ENCODE measurements at places on chromosomes 3 and 15. TPM values are rescaled to one million over a fixed set of nuclear protein-coding genes. Genes with fewer than 3 reads are reported as not detected.

SLC12A1 gene
- polyA plus RNA-seq = not detected

CPNE9 gene
- 0.03 TPM for polyA plus RNA-seq

GRCh38 chr15:74200412-74200815 is 2.2 kb downstream of the STRA6 start:
- peak; percentile 35 for DNase-seq

GRCh38 chr3:18901571-18901970 is 246.7 kb upstream of the KCNH8 start:
- DNase-seq = no peak

GRCh38 chr15:96296264-96296663 is 34.2 kb upstream of the NR2F2 start:
- no peak for DNase-seq

GRCh38 chr15:77066971-77067690 is 3.8 kb downstream of the TSPAN3 start:
- DNase-seq = no peak

- no peak for DNase-seq
These were observed 115.1 kb downstream of the TAFA4 start for GRCh38 chr3:68817243-68817642.

DNA sequence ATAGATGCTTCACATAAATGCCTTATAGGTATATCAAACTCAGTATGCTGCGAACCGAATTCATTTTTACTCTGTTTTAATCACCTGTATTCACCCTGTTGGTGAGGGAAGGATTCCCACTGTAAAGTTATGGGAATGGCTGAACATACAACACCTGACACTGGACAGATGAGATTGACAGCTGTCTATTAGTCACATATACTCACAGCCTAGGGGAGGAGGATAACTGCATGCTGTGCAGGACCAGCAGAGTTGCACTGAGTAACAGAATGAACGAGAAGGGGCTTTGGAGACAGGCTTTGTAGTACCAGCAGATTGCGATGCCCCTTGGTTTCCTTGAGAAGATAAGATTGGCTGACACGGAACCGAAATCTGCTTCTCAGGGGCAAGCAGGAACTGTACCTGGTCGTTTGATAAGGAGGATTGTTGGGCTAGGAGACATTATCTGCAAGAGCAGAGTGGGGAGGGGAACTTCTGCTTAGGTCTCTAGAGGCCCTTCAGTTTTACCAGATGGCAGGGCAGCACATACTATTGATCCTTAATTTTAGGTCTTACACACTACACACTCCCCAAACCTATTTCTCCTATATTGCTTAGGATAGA is 43.5 kb upstream of the SLC22A13 start:
- DNase-seq = no peak

DNA sequence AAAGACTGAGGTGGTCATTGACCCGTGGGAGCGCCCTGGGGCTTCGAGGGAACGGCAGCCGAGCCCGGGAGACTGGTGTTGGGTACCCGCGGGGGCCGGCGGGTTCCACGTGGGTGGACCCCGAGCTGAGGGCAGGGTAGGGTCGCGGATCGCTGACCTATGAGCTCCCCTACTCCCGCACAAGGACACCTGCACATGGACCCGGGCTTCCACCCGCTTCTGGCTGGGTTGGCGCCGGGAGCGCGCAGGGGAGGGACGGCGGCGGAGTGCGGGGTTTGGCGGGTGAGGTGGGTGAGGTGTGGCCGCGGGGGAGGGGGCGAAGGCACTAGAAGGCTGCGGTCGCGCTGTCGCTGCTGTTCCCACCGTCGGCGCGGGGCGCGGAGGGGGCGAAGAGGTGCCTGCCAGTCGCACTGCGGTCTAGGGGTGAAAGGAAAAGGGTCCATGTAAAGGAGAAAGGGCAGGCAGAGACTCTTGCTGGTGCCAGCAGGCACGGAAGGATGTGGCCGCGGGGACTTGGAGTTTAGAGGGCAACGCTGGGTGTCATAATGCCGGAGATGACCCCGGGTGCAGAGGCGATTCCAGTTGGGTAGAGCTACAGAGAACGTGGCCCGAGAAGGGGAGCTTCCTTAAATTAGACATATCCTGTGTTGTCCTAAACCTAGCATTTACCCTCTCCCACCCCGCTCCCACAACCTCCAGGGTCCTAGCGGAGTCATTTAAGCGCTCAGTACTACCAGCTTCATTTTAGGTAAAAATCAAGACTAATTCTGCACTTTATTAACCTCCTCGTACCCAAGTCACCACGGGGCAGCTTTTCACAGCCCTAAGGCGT is 245.9 kb upstream of the TOPAZ1 start:
- peak; percentile 63 for DNase-seq

GRCh38 chr3:144516026-144516425 is 544.4 kb downstream of the DIPK2A start:
- DNase-seq = no peak

DNA sequence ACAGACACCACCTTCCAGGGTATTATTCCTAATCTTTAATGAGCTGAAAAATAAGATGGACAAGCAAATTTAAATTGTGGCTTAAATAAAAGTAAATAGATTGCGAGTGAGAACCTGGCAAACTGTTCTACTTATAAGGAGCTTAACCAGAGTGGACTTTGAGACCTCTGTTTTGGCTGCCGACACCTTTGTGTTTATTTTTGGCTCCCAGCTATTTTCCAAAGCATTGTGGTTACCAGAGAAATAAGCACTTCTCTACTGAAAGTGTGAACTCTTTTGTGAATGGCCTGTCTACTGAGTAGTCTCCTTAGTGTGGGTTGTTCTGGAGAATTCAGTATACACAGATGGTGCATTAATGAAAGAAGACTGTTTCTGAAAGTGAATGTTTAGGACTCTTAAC is 109.4 kb downstream of the ATP8B4 start:
- DNase-seq = no peak

DNA sequence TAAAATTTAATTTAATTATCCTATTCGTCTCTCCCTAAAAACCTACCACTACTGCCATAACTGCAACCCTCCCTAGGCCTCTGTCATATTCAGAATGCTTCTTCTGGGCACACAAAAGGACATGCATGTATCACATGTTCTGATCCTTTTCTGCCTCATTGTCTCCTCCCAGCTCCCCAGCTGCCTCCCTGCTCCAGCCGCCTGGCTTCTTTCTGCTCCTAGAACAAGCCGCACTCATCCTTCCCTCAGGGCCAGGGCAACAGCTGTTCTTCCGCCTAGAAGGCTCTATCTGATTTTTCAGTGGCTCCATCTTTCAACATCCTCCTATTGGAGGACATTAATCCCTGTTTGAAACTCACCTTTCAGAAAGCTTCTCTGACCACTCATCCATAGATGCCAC is 38.6 kb downstream of the TMED3 start:
- peak; percentile 33 for DNase-seq

DNA sequence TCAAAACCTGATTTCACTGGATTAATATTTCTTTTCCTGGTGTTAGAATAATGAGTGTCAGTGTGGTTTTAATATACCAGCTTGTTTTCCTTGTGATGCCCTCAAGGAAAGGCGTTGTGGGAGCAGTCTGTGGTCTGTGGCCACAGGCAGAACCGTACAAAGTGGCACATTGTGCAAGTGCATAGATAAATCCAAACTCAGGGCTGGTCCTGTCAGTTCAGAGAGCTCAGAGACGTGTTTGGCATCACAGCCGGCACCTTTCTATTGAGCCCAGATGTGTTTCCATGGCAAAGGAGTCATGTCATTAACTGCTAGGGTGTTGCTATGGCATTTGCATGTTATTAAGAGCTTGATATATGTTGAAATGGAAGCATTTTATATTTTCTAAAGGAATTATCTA is 289.9 kb upstream of the RASGRP1 start:
- no peak for DNase-seq

PFN2 gene
- 851 TPM for polyA plus RNA-seq

- DNase-seq = no peak
These were observed 3.3 kb downstream of the SRGAP3 start for GRCh38 chr3:9246189-9246588.

DNA sequence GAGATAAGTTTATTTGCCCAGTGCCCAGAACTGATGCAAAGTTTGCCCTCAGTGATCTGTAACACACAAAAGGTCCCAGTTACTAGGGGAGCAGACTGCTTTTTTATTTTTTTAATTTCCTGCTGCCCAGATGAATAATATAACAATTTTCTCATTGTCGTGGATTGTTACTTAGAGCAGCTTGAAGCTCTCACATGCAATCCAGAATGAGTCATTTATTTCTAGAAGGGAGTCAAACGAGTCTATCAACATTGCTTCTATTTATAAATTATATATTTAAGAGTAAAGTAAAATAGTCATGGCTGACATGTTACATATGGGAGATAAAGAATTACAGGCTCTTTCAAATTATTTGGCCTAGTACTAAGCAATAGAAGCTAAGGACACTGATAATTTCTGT is 41.3 kb downstream of the MEIS2 start:
- no peak for DNase-seq

- DNase-seq = no peak
These were observed 84.0 kb upstream of the OSBPL11 start for GRCh38 chr3:125679258-125679657.

- DNase-seq = no peak
These were observed 88.1 kb downstream of the ZIC1 start for GRCh38 chr3:147497286-147497685.

DNA sequence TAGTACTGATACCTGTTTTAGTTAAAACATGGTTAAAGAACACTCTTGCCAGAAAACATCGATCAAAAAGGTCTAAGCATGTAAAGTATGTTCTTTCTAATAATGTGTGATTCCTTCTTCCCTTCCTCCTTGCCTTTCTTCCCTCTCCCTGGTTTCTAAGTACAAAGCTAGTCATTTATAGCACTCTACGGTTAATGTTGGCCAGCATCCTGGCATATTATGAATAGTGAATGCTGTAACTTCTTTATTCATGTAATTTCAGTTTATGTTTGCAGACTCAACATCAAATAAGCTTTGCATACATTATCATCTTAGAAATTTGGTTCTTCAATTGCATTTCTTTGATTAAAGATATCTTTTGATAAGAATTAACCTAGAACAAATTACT is 27.1 kb downstream of the P2RY12 start:
- DNase-seq = no peak

DNA sequence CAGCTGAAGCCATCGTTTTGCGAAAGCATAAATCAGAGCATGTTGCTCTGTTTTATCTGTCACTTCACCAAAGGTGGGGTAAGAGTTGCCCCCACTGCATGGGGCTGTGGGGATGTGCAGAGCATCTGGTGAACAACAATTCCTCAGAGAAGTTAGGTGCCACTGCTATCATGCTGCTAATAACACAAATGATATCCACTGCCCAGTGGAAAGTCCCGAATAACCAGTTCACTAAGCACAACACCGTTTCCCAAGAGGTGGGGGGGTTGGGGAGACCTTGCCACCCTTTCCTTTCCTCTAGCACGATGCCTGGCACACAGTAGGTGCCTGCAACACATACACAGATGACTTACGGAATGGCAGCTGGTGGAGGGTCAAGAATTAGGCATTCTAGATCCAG is 38.6 kb downstream of the FAM3D start:
- no peak for DNase-seq

PDZRN3 gene
- polyA plus RNA-seq = 7.9 TPM

PEX5L gene
- polyA plus RNA-seq = not detected

DNA sequence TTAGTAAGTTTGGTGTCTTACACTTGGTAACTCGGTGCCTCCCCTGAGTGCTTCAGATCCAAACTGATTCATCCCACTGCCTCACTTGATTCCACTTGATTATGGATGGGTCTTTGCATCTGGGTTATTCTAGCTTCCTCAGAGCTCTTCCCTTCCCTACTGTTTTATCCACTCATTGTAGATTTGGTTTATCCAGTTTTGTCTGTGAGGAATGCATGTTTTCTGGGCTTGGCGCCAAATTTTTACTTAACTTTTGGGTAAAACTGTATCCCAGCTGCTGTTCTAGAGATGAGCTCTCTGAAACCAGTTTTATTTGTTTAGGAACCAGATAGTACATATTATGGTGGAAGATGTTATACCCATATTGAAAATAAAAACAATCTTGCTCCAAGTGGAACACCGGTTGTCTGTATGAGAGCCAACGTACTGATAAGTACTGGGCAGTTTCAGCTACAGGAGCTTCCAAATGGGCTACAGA is 20.9 kb downstream of the RAD54L2 start:
- DNase-seq = peak; percentile 31

DMXL2 gene
- polyA plus RNA-seq = 8.9 TPM

FHIT gene
- 0.29 TPM for polyA plus RNA-seq

GPR87 gene
- polyA plus RNA-seq = 2.3 TPM

DNA sequence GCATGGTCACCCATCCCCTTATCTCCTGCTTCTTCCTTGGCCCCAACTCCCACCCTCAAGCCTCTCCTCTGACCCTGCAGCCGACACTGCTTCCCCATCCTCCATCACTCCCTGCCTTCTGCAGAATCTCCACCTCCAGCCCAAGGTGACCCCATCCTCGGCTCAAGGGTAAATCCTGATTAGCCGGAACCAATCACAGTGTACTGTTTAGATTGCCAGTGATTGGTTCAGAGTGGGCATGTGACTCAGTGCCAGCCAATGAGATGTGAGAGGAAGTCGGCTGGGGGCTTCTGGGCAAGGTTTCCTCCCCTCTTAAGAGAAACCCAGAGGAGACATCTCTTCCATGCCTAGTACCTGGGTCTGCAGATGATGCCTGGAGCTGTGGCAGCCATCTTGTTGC is 10.3 kb downstream of the CACNA2D2 start:
- DNase-seq = no peak

GRCh38 chr3:97181704-97182103 is 367.3 kb downstream of the EPHA6 start:
- DNase-seq = no peak

GOLGA6B gene
- 0.03 TPM for polyA plus RNA-seq

DNA sequence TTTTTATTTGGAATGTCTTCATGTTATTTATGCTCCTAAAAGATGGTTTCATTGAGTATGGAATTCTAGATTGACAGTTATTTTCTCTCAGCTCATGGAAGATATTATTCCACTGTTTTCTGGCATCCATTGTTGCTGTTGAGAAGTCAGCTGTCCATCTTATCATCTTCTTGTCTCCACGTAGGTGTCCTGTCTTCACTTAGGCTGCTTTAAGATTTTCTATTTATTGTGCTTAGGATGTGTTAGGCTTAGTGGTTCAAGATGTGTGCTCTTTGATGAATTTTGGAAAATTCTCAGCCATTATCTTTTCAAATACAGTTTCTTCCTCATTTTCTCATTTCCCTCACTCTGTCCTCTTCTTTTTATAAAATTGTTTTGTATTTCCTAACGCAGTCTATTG is 52.0 kb downstream of the SNRK start:
- no peak for DNase-seq

- DNase-seq = no peak
These were observed 684 bp downstream of the RPL4 start for GRCh38 chr15:66503780-66504562.

Measured in SK-N-SH (cell line).